Endothelial cell (in vitro differentiated cells): ENCODE measurements at places on chromosomes 1 and 21.

GRCh38 chr1:53123453-53124140 lies 18.8 kb downstream of the SLC1A7 start:
- H3K27ac ChIP-seq: no peak overlapping the region
- peaks cover 10% of the 10 kb centered on the region for H3K4me1 ChIP-seq
- H3K4me3 ChIP-seq: no peak overlapping the region

- no peak overlapping the region for H3K27ac ChIP-seq
- no peaks in the 10 kb centered on the region for H3K4me1 ChIP-seq
- H3K27me3 ChIP-seq: peaks cover 4% of the 10 kb centered on the region
- no peaks in the 10 kb centered on the region for H3K36me3 ChIP-seq
- DNase-seq: no peak
These were observed 28.2 kb upstream of the HRNR start for GRCh38 chr1:152252157-152252556.

DNA sequence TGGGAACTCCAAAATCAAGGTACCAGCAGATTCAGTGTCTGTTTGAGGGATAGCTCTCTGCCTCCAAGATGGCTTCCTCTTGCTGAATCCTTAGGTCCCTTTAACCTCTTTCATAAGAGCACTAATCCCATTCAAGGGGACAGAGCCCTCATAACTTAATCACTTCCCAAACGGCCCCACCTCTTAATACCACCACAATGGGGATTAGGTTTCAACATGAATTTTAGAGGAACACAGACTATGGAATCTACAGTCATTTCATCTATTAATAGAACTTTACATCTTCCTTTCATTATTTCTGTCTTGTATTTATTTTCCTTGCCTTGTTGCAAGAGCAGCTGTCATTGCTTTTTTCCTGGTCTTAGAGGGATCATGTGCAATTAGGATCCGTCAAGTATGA lies 30.3 kb downstream of the HOOK1 start:
- no peak overlapping the region for H3K4me3 ChIP-seq
- H3K27ac ChIP-seq: no peak overlapping the region
- no peaks in the 10 kb centered on the region for H3K36me3 ChIP-seq
- DNase-seq: no peak

DNA sequence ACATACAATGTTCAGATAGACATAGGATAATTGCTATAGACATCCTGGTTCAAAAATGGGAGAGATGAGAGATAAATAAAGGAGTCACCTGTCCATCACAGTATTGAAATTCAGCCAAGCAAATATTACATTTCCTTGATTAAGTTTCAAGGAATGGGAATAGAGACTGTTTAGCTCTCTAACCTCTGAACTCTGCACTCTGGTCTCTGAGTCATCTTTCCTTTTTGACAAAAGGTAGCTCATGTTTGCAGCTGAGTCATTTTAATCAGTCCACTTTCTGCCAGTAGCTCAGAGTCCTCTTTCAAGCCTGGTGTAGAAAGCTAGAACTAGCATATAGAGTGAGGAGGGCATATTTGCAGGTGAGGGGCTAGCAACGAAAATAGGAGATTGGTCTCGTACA lies 51.4 kb upstream of the GJA8 start:
- H3K4me1 ChIP-seq: peaks cover 17% of the 10 kb centered on the region
- H3K27me3 ChIP-seq: no peaks in the 10 kb centered on the region

DNA sequence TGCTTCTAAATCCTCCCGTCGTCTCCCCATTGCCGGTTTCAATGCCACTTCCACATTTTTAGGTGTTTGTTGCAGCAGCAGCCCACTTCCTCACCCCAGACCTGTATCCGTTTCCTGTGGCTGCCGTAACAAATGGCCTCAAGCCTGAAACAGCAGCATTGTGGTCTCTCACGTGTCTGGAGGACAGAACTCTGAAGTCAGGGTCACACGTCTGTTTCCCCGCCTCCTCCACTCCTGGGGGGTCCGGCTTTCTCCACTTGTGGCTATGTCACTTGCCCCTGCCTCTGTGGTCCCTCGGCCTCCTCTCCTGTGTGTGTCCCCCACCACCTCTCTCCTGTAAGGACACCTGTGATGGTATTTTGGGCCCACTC lies 21.8 kb downstream of the TRPM2 start:
- H3K4me1 ChIP-seq: peaks cover 5% of the 10 kb centered on the region
- peak overlapping the region; percentile 32 for H3K27ac ChIP-seq
- no peak overlapping the region for H3K4me3 ChIP-seq

GRCh38 chr1:95013950-95014574 lies 58.7 kb downstream of the ALG14 start:
- peaks cover 36% of the 10 kb centered on the region for H3K4me1 ChIP-seq
- no peaks in the 10 kb centered on the region for H3K27me3 ChIP-seq
- no peaks in the 10 kb centered on the region for H3K36me3 ChIP-seq
